CD8-positive, alpha-beta T cell (primary cell): ENCODE measurements at places on chromosomes 6 and 20. TPM values are rescaled to one million over a fixed set of nuclear protein-coding genes. Genes with fewer than 3 reads are reported as not detected.

Gene RAB44
- 0.08 TPM for total RNA-seq

Gene HS3ST5
- total RNA-seq = not detected

Gene DDX39B
- 518 TPM for total RNA-seq

Gene SAMD10
- 8.6 TPM for total RNA-seq

Gene DEF6
- total RNA-seq = 182 TPM
